Stimulated activated CD8-positive, alpha-beta memory T cell treated with anti-CD3 and anti-CD28 coated beads, Interleukin-4, amount 100 ng/mL, for 4 hours (primary cell): ENCODE measurements at places on chromosomes 2 and 18.

DNA sequence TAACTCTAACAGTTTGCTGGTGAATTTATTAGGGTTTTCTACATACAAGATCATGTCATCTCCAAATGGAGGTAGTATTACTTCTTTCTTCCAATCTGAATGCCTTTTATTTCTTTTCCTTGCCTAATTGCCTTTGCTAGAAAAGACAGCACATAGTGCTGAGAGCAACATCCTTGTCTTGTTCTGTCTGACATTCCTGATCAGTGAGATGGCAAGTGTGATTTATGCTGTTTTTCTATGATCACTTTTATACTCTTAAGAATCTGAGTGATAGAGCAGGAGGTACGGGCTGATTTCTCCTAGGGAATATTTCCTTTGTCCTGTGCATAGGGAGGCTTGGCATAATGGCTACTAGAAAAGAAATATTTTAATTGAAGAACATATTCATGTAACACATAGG lies 17.3 kb downstream of the LYPD6B start:
- DNase-seq = no peak

DNA sequence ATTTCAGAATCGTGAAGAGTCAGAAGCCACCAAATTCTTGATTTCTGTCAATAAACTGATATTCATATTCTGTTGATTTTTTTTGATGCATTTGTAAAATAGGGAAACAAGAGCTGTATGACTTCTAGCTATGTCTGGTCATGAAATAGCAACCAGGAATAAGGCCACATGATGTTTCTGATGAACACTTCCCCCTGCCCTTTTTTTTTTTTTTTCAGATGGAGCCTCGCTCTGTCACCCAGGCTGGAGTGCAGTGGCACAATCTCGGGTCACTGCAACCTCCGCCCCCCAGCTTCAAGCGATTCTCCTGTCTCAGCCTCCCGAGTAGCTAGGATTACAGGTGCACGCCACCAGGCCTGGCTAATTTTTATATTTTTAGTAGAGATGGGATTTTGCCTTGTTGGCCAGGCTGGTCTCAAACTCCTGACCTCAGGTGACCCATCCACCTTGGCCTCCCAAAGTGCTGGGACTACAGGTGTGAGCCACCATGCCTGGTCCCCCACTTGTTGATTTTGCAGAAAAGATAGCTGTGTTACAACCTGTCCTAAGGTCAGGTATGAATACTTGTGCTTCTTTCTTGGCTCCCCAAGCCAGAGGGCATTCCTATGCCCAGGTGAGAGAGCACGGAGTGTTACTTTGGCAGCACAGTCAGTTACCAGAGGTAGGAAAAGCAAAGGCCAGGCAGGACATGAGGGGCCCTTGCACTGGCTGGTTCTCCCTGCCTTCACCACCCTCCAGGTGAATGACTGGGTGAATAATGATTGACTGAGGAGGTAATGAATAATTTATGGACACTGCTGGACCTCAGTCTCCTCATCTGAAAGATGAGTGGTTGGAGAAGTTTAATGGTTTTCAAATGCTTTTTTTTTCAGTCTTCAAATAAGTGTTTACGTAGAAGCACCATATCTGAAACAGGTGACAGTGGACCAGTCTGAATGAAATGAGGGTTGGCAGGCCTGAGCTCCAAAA lies 39.6 kb downstream of the PAX8 start:
- no peak for DNase-seq

- DNase-seq = no peak
These were observed 44.3 kb downstream of the TMEM17 start for GRCh38 chr2:62461707-62462106.

DNA sequence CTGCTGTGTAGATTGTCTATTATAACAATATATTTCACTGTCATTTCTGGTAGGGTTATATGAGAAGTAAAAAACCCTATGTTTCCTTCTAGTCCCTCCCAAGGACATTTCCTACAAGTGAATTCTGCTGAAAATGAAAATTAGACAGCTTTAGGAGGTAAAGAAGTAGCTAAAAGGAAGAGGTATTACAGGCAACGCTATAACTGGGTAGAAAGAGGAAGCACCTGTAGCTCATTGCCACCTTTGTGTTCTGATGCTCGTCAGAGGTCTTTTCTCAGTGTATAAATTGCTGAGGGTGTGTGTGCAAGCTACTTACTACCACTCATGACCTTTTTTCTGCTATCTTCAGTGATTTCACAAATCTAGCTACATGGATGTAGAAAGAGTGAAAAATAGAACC lies 1.4 kb downstream of the DNAJC10 start:
- no peak for DNase-seq

GRCh38 chr2:232422051-232422450 lies 15.4 kb downstream of the ALPG start:
- DNase-seq = no peak

GRCh38 chr2:75251896-75252295 lies 52.6 kb upstream of the TACR1 start:
- DNase-seq = no peak

DNA sequence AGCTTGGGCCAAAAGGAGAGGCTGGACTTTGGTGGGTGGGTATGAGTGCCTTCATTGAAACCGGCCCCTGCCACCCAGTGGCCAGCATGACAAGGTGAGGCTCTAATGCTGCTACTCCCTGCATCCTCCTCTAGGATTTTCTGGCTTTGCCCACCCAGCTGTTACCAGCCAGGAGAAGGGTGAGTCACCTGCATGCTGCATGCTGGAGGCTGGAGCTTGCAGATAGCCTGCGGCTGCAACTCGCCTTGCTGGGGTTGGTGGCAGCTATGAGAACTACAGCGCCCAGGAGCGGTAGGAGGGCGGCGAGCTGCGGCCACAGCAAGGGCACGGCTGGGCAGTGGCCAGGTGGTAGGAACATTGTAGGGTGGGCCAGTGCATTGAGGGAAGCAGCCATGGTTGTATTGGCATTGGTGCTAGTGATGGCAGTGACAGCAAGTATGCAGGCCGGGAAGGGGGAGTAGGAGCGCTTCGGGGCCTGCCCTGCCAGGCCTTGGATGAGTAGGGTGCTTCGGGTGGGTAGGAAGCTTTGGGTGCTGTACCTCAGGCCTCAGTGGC lies 75.4 kb upstream of the SLC35G4 start:
- no peak for DNase-seq

DNA sequence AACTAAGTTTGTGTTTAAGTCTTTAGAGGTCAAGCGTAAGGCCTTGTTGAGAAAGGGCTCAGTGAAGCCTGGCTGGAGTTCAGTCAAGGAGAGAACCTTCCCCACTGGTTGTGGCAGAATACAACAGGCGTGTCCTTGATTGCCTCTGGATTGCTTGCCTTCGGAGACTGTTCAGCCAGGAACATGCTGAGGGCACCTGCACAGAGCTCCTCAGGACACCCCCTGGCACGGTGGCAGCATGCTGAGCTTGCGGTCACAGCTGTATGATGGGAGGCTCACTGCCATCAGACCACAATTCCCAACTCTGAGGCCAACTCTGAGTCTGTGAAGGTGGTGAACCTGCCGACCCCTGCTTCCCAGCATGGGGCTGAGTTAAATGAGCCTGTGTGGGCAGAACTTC lies 130.0 kb downstream of the LPIN1 start:
- DNase-seq = no peak
